IPS DF 6.9 (cell line): ENCODE measurements at places on chromosomes 1 and 21.

- DNase-seq, result no peak
Measured at GRCh38 chr1:198620218-198620617, 18.6 kb upstream of the PTPRC start.

DNA sequence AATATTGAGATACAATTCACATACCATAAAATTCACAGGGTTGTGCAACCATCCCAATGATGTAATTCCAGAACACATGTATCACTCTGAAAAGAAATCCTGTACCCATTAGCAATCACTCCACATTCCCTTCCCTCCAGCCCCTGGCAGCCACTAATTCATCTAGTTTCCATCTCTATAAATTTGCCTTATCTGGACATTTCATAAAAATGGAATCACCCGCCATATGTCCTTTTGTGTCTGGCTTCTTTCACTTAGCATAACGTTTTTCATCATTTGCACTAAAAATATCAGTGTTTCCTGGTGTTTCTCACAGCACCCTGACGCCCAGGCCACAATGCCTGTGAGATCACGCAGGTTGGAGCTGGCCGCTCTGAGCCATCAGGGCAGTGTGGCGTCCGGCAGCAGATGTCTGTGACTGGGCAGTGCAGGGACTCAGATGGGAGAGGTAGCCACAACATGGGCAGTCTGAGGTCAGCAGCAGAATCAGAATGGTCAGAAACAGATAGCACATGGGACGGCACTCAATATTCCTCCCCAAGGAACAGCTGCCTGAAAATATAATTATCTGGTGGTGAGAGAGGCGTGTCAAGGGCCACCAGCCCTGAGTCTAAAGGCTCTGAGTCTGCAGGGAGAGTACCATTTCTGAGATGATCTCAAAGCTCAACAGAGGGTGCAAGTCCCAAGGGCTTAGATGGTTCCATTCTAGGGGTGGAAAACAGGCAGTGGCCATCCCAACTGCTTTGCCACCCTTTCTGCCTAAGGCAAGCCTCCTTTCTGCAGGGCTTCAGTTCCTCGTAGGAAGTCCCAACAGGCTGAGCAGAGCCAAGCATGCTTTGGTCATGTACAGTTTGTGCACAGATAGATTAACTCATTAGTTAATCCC lies 129.4 kb upstream of the EDN2 start:
- DNase-seq, result no peak

DNA sequence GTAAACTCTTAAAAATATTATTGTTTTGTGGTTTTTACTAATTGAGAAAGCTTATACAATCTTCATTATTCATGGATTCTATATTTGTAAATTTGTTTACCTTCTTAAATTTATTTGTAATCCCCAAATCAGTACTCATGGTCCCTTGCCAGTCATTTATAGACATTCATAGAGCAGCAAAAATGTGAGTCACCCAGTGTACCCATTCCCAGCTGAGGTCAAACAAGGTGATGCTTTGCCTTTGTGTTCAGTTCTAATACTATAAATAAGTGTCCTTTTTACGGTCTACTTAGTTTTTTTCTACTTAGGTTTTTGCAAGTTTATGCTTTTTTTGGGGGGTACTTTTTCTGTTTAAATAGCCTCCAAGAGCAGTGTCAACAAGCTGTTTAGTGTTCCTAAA lies 36.1 kb downstream of the SORT1 start:
- no peak for DNase-seq

- DNase-seq, result no peak
Measured at GRCh38 chr1:221487781-221488524, 253.9 kb downstream of the DUSP10 start.

DNA sequence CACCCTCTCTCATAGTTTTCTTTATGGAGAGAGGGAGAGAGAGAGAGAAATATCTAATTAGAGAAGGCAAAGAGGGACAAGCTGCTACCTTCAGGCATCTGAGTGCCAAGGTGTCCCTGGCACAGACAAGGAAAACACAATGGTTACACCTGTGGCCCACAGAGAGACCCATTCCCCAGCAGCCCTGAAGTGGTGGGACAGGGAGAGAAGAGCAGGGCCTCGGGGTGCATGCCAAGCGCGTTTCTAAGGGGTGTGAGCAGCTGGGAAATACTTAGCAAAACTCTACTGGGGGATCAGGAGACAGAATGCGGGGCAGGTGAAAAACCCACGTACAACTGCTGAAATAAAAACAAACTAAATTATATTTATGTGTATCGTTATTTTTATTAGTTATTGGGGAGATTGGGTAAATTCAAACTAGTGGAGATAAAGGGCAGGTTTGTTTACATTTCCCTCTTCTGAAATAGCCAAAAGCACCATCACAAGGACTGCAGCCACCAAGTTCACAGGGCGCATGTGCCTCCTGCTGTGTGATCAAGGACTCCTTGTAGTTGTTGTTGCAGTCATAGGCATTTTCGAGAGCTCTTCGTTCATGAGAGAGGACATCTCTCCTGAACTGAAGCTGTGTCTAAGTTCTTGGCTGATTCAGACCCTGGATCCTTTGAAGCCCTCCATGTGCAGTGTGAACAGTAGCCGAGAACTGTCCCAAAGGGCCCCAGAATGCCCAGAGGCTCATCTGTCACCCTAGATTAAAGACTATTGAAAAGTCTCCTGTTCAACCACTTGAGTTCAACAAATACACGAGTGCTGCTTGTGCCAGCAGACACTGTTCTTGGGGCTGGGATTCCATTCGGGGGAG lies 737 bp upstream of the SERPINC1 start:
- no peak for DNase-seq
